Stimulated activated CD4-positive, alpha-beta T cell treated with anti-CD3 and anti-CD28 coated beads, TNF-alpha, amount 100 ng/mL, for 1 hour (primary cell): ENCODE measurements at places on chromosomes 5 and 9.

- no peak for DNase-seq
Measured at GRCh38 chr5:125023673-125024072, 277.2 kb upstream of the ZNF608 start.

GRCh38 chr9:113990975-113991471 lies 87.1 kb downstream of the AMBP start:
- DNase-seq, result no peak

DNA sequence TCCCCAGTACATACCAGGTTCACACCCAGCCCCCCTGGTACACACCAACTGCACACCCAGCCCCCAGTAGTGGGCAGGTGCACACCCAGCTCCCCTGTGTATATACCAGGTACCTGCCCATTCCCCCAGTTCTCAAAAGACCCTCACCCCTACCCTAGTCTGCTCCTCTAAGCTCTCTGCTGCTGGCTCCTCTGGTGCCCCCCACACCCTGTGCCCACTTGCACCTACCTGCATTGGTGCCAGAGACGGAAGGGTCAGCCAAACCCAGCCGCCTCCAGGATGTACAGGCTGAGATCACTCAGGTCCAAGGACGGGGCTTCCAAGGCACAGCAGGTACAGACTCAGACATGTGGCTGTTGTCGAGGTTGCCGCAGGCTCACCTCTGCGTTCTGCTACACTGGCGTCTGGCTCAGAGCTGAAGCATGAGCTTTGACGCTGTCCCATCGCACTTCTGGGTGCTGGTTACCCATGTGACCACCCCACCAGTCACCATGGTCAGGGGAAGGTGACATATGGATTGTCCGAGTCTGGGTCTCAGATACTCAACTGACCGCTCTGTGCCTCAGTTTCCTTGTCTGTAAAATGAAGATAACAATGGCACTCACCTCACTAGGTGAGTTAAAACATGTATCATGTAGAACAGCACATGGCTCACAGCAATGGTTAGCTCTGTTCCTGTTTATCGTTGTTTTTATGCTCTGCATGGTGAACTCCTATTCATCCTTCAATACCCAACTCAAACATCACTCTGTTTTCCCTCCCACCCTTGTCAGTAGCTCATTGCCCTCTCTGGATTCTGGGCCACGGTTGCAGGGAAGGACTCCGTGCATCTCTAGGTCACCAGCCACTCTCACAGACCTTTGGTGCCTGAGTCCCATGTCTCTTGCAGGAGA lies 45.3 kb upstream of the SUSD3 start:
- DNase-seq, result no peak

DNA sequence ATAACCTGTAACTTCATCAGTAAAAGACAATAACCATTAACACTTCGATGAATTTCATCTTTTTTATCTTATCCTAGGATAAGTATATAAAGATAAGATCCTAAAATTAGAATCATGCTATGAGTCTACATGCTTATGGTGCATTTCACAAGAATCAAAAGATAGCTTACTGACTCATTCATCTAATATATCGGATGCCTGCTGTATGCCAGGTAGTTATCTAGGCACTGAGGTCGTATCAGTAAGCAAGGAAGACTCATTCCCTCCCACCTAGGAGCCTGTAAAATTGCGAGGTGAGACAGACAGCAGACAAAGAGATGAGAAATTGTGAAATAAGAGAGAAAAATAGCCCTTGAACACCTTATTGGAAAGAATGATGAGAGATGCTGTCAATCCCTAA lies 240.6 kb upstream of the ADAMTSL1 start:
- no peak for DNase-seq

DNA sequence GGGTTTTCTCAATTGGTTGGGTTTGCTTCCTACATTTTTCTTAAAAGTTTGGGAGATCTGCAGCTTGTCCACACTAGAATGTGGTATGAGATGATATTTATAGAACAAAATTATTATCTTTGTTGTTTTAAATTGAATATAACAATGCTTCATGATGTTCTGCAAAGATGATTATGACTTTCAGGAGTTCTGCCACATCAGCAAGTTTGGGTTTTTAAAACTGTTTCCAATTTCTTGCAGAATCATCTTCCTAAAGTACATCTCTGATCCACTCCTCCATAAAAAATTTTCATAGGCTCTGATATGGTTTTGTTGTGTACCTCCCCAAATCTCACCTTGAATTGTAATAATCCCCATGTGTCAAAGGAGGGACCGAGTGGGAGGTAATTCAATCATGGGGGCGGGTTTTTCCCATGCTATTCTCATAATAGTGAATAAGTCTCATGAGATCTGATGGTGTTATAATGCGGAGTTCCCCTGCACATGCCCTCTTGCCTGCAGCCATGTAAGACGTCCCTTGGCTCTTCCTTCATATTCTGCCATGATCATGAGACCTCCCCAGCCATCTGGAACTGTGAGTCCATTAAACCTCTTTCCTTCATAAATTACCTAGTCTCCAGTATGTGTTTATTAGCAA lies 119.1 kb upstream of the PTGER4 start:
- no peak for DNase-seq

DNA sequence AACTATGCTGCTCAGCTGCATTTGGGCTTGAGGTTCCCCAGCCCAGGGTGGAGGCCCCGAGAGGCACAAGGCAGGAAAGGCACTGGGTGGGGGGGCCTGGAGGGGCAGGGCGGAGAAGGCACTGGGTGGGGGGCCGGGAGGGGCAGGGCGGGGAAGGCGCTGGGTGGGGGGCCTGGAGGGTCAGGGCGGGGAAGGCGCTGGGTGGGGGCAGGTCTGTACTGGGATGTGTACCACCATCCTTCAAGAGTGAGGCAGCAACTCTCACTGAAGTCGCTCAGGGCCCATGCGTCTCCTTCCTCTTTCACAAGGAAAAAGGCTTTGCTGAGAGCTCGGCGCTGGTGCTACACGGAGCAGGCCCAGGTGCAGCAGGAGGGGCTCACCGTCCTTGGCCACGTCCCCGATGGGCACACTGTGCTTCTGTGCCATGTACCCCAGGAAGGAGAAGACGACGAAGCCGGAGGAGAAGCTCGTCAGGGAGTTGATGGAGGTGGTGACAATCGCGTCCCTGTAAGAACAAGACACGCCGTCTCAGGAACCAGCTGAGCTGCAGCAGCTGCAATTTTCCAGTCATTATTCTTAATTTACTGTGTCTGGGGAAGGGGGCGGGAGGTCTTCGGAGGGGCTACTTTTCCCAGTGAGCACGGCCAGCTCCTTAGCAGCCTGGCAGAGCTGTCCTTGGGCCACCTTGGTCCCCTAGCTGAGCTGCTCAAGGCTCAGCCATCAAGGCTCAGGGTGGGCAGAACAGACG lies 30.8 kb downstream of the SLC6A3 start:
- no peak for DNase-seq

DNA sequence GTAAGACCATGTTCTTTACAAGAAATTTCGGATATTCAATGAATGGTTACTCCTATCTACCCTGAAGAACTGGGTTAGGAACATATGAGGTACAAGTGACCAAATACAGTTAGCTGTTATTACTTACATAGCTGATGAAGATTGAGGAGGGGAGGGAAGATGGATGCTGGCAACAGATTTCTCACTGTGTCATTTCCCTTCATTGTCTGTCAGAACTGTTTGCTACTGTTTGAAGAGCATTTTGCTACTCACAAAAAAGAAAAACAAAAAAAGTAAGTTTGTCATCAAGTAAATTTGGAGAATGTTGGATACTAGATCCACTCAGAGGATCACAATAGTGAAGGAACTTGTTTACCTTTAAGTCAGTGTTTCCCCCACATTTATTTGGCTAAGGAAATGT lies 53.7 kb downstream of the ENC1 start:
- no peak for DNase-seq

GRCh38 chr9:89593727-89594427 lies 10.9 kb upstream of the GADD45G start:
- peak; percentile 36 for DNase-seq

GRCh38 chr5:81817086-81817485 lies 66.2 kb upstream of the SSBP2 start:
- DNase-seq, result no peak

DNA sequence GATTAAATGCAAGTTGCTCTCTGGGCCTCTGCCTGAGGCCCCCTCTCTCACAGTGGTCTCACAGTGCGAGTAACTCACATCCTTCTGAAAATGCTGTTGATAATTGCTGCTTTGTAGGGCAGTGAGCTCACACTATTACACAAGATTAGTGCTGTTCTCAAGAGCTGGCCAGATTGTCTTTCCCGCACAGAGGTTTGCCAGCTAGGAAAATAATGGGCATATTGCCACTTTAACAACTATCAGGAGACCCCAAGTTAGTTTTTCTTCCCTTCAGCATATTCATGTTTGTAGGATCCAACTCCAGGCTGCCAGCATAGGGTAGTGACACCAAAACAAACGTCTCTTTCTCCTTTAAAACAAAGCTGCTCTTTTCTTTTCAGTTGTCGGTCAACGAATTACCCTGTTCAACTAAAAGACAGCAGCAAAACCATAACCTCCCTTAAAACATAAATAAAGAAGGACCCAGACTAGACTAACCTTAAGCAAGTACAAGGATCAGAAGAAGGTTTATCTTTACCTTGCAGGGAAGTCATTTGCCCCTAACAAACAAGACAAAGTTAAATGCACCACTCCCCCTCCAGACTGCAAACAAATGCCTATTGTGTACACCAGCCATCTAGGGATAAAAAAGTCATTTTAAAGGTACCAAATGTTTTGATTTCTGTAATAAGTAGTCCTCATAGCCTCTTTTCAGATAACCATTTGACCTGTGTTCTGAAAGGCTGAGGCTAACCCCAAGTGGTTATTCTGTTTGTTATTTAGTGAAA lies 91.4 kb downstream of the VCAN start:
- no peak for DNase-seq

DNA sequence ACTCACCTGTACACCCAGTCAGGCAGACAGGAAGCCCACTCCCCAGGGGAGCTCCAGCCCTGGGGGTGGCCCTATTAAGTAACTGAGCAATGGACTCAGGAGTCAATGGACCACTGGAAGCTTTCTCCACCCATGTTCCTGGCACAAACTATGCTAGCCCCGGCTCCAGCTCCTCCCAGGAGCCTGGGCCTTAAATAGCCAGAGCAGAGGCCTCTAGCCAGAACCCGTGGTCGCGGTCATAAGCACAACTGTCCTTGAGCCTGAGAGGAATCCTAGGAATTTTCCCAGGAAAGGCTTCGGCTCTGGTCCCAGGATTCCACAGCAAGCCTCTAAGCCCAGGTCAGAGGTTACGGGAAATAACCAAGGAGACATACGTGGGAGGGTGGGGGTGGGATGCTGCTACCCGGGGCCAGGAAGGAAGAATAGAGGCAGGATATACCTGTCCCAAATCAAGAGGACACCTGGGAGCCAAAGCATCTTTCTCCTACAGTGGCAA lies 5.5 kb downstream of the SEPTIN8 start:
- DNase-seq, result no peak

DNA sequence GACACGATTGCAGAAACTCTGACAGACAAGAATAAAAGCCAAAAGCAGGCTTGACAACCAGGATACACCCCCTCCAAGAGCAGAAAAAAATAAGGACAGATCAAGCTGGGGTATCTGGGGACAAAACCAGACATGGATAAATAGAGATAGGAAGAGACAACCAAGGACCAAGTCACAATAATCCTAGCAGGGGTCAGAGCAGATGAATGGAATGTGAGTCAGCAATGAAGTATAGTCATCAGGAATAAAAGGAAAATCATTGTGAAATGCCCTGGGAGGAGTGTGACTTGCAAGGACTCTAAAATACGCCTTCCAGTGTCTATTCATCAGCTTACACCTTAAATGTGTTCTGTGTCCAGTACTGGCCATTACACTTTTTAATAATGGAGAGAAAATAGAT lies 206.8 kb downstream of the CAAP1 start:
- DNase-seq, result no peak

- DNase-seq, result no peak
Measured at GRCh38 chr5:133274597-133274935, 222.8 kb downstream of the HSPA4 start.

GRCh38 chr9:37390759-37391158 lies 31.7 kb upstream of the GRHPR start:
- no peak for DNase-seq

- DNase-seq, result no peak
Measured at GRCh38 chr5:122707796-122708195, 67.1 kb upstream of the SNX2 start.

DNA sequence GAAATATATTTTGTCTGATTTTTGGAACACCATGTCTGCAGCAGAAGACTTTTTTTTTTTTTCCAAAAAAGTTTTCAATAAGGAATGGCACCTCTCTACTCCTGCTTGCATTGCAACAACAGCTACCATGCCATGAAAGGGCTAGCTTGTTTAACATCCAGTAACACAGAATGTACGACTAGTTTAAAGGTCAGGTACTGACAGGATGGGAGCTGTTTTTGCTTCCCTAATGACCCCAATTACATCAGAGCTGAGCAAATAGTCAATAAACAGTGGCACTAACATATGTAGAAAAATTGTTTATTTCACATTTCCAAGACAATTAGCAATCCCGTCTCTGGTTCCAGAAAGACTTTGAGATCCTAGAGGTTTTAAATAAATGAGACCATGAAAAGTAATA lies 693.8 kb downstream of the NR2F1-AS1 start:
- no peak for DNase-seq

- no peak for DNase-seq
Measured at GRCh38 chr9:99119976-99120655, 15.2 kb downstream of the TGFBR1 start.

DNA sequence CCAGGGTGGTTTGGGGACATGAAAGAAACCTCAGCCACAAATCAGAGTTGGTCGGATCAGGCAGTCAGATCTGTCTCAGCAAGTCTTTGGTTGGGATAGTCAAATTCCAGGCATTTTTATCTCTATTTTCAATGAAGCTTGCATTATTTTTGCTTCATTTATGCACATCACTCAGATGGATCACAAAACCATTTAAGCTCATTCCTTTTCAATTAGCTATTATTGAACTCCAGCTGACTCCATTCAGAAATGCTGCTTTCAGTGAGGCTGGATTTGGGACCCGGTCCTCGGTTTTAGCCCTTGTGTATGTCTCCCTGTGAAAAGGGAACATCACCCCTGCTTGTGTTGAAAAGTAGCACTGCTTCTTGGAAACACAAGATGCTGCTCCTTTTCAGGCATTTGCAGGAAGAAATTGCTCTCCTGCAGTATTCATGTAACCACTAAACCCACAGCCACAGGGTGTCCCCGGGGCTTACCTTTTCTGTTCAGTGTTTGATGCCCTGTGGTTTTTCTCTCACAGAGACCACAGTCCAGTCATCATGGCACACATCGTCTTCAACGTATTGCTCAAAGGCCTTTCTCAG lies 232.9 kb downstream of the NFIB start:
- no peak for DNase-seq

GRCh38 chr5:115626445-115626823 lies 598 bp upstream of the TMED7 start:
- DNase-seq, result no peak

DNA sequence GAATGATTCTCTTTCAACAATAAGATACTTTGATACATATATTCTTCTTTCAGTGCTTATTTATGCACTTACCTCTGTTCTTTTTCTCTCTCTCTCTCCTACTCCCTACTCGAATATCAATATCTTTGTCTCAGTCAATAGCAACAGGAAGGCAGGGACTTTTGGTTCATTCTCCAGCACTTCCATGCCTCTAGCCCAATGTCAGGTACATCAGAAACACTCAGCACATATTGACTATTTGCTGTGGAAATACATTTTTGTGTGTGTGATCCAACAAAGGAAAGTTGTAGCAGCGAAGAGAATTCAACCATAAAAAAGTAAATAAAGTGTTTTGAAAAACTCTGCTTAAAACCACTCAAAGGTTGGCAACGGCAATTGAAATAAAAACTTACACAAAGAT lies 12.6 kb downstream of the DIRAS2 start:
- no peak for DNase-seq

GRCh38 chr5:72138943-72139521 lies 31.8 kb downstream of the MAP1B start:
- no peak for DNase-seq

GRCh38 chr5:119706049-119706448 lies 76.7 kb downstream of the FAM170A start:
- DNase-seq, result no peak
